ENCODE measurements at places on chromosomes 7 and 10.

GRCh38 chr10:132383101-132383500 lies 13.9 kb upstream of the PWWP2B start:
- DNase-seq = no peak

GRCh38 chr7:15094989-15095388 lies 192.4 kb upstream of the DGKB start:
- DNase-seq = no peak

DNA sequence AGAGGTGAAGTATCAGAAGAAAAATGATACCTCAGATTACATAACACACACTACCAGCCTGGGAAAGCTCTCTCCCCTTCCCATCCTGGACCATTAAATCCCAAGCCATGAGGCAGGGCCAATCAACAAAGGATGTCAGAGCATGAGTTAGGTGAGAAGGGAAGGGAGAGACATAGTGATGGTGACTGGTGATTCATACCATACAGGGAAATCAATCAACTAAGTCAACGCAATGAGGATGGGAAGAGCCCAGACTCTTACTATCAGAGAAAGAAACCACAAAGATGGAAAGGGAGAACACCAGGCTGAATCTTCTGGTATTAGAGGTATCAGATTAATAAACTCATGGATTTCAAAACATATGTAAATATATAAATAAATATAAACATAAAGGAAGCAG lies 185.4 kb downstream of the KMT2E start:
- no peak for DNase-seq

GRCh38 chr10:98675902-98676301 lies 229.2 kb upstream of the HPS1 start:
- DNase-seq = no peak

GRCh38 chr10:23886355-23886754 lies 322.6 kb upstream of the KIAA1217 start:
- DNase-seq = no peak

- no peak for DNase-seq
Measured at GRCh38 chr10:111126077-111126476, 49.2 kb downstream of the ADRA2A start.

DNA sequence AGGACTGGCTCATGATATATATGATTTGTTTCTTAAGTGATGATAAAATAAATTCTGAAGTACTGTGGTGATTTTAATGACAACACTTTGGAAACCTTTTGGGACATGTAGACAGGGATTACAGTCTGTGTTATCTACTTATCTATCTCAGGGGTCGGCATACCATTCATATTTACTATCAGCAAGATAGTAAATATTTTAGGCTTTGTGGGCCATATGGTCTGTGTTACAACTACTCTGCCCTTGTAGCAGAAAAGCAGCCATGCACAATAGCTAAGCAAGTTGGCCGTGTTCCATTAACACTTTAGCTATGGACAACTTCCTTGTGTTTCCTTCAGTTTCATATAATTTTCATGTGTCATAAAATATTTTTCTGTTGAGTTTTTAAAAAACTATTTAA lies 97.8 kb upstream of the PRPS1L1 start:
- DNase-seq = no peak

DNA sequence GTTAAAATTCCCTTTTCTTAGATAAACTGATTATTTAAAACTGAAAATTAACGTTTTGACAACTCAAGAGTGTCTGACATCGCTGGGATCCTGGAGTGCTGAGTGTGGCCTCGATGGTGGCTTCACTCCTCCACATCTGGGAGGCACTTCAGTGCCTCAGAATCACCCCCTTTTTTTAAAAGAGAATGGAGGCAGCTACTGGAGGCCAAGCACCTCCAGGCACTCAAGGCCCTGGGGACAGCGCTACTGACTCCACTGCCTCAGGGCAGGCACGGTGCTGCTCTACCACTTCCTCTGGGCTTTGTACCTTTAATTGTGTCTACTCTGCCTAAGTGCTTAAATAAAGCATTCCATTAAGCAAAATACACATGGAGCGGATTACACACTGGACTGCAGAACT lies 27.2 kb upstream of the NCAPG2 start:
- DNase-seq = no peak

GRCh38 chr7:7970531-7971307 lies 2.1 kb downstream of the GLCCI1 start:
- no peak for DNase-seq

- no peak for DNase-seq
Measured at GRCh38 chr10:78944723-78945312, 123.9 kb upstream of the ZMIZ1 start.

- DNase-seq = no peak
Measured at GRCh38 chr7:135372222-135372621, 137.7 kb downstream of the CNOT4 start.

- no peak for DNase-seq
Measured at GRCh38 chr10:103127241-103127640, 65.8 kb downstream of the NT5C2 start.

GRCh38 chr7:32070051-32070405 lies 179 bp downstream of the PDE1C start:
- no peak for DNase-seq

DNA sequence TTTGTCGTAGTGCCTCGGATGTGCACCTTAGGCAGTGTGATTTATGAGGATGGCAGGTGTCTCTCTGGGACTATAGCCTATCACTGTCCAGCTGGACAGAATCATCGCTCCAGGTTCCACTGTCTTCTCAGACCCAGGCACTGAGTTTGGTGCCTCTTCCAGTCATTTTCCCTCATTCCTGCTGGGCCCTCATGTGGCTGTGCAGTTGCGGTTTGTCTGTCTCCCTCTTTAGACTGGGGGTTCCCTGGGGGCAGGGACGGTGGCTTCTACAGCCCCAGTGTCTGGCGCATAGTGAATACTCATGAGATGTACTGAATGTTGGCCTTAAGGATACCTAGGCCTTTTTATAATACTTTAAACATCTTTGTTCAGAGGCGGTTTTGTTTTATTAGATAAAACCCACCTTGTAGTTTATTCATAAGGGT lies 28.9 kb downstream of the CCM2 start:
- no peak for DNase-seq

DNA sequence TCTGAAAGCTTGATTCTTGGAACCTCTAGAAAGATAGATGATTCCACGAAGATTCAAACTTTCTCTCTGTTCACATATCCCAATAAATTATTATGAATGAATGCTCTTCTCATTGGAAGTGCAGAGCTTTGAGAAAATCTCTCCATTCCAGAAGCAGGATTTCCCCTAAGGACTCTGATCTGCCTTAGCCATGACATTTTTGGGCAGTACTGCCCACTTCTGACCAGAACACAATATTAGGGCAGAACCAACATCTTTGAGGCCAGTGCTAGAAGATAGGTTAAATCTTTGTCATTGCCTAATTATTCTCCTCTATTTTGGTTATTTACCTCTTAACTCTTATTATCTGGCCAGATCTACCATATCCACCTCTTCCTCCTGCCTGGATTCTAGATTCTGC lies 49.9 kb downstream of the ARMC3 start:
- no peak for DNase-seq

DNA sequence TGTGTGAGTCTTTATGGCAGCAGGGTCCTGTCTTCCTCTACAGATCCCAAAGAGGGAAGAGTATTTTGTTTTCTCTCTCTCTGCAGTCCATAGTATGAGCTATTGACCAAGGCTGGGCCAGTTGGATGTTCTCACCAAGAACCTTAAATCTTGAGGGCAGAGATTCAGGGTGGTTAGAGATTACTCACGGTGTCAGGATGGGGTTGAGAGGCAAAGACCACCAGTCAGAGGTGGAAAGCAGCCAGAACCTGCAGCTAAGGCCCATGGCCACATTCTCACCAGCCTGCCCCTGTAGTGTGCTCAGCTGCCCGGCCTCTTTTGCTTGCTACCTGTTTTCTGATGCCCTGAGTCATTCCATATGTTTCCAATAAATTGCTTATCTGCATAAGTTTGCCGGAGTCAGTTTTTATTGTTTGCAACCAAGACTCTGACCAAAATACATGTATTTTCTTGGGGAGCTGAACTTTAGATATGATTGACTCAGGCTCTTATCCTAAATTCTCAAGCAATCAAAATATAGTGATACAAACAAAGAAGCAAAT lies 67.0 kb downstream of the MAP3K8 start:
- DNase-seq = no peak

- DNase-seq = no peak
Measured at GRCh38 chr7:113263749-113264148, 145.4 kb upstream of the SMIM30 start.

GRCh38 chr7:101608772-101609713 lies 20.1 kb downstream of the MYL10 start:
- no peak for DNase-seq

DNA sequence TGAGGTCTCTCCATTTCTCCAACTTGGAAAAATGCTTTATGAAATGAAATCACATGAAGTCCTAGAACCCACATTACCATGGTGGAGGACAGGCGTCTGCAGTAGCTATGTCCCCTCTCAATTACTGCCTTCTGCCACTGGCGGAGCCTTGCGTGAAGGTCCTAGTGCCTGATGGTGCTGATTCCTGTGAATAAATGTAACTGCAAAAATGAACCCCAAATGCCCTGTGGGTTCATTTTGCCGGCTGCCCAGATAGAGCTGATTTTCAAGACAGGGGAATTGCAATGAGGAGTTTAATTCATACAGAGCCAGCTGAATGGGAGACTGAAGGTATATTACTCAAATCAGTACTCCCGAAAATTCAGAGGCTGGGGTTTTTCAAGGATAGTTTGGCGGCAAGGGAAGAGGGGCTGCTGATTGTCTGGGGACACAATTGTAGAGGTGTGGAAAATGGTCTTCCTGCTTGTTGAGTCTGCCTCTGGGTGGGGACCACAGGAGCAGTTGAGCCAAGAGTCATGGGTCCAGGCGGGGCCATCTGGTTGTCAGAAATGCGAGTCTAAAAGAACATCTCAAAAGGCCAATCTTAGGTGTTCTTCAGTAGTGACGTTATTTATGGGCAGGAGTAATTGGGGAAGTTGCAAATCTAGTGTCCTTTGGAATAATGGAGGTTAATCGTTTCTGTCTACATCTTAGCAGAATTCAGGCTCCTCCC lies 13.5 kb downstream of the PRF1 start:
- DNase-seq = no peak

DNA sequence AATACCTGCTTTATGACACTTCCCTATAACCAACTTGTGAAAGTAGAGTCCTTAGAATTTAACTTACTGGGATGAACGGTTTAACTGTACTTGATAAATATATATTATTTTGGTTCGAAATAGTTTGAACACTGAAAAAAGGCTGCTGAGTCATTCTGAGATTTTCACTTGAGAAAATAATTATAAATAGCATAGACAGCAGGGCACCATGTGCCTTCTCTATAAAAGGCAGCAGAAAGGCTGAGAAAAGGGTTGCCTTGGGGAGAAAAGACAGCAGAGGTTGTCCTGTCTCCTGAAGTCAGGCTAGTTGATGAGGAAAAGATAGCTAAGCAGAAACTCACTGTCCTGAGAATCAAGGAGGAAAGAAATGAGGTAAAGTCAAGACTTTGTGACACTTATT lies 92.4 kb downstream of the CTTNBP2 start:
- DNase-seq = no peak

DNA sequence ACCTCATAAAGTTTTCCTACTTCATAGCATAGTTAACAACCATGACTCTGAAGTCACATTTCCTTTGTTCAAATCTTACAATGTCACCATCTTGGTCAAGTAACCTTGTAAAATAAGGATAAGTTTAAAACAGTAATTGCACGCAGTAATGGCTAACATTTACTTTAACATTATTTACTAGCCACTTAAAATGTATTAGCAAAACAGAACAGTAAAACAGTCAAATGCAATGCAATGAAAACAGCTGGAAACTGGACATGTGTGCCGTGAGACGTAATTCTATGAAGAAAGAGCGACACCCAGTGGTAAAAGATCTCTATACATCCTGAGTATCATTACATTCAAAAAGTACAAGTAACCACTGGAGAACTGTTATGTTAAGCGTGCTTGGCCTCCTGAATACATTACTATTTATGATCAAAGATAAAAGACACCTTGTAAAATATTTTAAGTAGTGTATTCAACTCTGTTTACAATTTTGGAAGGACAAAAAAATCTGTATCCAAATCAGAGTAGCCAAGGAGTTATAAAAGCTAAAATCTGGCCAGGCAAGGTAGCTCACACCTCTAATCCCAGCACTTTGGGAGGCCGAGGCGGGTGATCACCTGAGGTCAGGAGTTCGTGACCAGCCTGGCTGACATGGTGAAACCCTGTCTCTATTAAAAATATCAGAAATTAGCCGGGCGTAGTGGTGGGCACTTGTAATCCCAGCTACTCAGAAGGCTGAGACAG lies 27.2 kb downstream of the ATE1 start:
- no peak for DNase-seq

- DNase-seq = no peak
Measured at GRCh38 chr7:115249080-115249479, 327.2 kb downstream of the MDFIC start.

DNA sequence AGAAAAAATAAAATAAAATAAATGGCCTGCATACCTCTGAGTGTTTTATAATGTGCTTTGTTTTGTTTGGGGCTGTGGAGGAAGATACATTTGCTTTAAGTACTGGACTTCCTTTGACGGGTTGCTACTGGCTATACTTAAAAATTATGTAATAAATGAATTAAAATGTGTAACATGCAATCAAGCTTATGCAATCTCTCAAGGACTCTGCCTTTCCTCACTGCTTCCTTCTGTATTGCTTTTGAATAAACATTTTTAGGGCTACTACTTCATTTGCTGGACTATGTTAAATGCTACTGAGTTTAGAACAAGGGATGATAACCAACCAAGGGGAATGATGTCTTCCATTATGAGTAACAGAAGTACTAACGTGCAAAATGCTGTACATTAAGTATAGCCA lies 91.6 kb downstream of the ETV1 start:
- no peak for DNase-seq

DNA sequence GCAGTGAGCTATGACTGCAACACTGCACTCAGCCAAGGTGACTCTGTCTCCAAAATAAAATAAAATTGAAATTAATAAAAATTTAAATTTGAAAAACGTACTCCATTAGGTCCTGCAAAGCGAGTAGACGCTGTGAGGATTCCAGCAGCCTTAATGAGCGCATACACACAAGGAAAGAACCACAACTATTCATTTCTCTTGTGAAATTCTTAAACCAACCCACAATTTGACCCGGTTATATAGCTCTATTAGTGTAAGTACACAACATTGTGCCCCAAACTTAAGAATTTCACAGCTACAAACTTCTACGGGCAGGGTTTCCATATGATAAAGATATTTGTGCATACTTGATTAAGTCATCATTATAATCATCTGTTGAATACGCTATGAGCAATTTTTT lies 84.4 kb downstream of the PARD3 start:
- DNase-seq = no peak

DNA sequence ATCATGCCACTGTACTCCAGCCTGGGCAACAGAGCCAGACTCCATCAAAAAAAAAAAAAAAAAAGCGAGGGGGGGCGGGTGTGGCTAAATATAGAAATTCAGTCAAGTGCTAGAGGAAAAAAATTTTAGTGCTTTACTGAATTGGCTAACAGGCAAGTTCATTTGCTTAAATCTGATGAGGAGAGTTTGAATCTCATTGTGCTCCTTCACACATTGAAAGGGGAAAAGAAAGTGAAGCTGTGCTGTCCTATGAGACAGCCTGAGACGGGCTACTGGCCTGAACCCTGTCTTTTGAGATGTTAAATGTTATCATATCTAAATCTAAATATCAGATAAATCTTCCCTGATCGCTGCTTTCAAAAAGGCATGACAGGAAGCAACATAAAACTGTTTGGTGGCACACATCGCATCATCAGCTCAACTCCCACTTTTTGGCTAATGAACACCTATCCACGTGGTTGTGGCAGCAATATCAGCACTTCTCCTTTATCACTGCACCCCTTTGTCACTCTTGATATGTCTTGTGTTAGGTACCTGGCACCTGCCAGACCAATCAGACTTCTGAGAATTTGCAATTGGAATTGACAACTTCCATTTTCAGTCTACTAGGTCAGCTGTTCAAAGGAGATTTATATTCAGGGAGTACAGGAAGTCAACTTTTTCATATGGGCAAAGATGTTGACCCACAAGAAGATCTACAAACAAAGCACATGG lies 14.0 kb upstream of the IFIT1B start:
- no peak for DNase-seq

All from activated T-cell treated with anti-CD3 and anti-CD28 coated beads for 48 hours (primary cell).